AG10803 (cell line): ENCODE measurements at places on chromosomes 13 and 19.

DNA sequence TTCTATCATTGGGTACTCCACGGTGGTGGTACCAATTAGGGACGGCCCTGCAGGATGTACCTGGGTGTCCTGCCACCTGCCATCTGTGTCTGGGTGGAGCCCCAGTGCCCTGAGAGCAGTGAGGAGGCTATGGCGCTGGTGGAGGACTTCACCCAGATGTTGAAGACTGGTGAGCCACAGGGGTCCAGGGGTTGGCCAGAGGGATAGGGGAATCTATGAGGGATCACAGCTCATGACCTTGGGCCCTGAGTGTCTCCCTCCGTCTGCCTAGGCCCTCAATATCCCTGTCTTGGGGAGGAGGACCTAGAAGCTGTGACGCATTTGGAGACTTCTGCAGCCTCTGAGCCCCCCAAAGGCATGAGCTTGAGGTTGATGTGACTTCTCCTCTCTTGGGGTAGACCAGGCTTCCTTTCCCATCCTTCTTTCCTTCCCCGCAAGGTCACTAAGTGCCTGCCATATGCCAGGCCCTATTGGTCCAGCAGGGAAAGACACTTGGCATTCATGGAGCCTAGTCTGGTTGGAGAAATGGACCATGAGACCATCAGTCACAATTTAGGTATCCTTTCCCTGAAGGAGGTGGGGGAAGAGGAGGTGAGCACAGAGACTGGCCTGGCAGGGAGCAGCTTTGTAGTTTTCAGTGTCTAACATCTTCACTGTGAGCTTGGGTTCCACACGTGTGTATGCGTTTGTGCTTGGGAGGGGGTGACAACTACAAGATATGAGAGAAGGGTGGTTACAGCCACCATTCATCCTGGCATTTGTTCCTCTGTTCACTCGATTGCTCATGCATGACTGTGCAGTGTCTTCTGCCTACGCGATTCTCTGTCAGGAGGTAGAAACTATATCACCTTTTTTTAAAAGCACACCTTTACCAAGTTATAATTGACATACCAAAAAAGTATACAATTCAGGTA is 5.1 kb upstream of the MZF1 start:
- DNase-seq: no peak

DNA sequence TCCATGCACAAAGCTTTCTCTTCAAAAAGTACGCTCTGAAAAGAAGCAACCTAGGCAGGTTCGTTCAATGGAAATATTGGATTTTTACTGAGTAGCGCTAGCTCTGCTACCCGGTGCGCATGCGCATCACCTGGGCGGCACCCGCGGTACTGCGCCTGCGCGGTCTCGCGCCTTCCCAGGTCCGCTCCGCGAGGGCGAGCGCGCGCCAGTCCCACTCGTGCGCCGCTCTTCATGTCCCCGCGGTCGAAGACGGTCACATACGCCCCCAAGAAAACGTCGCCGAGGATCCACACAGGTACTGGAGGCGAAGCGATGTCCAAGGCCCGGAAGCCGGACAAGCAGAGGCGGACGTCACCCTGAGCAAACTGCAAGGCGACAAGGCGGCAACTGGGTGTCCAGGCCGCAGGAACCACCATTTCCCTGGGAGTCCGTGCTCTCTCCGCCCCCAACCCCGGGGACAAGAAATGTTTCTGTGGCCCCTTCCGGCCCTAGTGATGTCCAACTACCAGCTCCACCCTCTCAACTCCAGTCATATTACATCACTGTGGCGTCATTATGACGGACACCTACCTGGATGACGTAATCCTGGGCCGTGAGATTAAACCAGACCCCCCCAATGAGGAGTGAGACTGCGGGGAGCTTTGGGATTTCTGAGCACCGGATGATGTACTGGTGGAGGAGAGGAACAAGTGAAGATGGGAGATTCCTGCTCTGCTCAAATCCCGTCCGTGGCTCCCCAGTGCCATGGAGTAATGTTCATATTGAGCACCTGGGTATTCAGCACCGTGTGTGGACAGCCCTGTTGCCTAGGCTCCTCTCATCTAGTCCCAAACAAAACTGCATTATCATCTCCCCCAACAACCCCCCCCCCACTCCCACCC is 4.8 kb upstream of the KCNC3 start:
- DNase-seq: no peak

- no peak for DNase-seq
These were observed 651 bp downstream of the SERPINE3 start for GRCh38 chr13:51339952-51340732.

GRCh38 chr13:101552786-101553185 is 100.3 kb downstream of the ITGBL1 start:
- DNase-seq: peak; percentile 86

GRCh38 chr13:40190641-40191100 is 475.8 kb downstream of the FOXO1 start:
- peak; percentile 57 for DNase-seq

DNA sequence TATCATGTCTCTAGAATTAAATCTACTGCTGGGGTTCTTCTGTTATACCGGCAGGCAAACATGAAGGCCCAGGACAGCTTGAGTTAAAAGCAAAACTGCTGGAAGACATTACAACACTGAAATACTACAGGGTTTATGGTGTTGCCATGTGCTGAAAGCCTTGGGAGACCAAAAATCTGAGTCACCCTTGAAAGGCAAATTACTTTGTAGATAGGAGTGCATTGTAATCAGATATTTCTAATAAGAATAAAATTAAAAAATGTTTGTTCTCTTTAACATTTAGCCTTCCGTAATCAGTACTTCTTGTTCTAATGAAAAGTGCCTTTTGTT is 181.3 kb downstream of the PCDH9 start:
- peak; percentile 15 for DNase-seq

GRCh38 chr19:45251452-45252354 is 632 bp downstream of the MARK4 start:
- peak; percentile 21 for DNase-seq

GRCh38 chr19:48348045-48348444 is 15.7 kb downstream of the TMEM143 start:
- peak; percentile 61 for DNase-seq

GRCh38 chr19:2059422-2060201 is 8.6 kb upstream of the MKNK2 start:
- peak; percentile 93 for DNase-seq
